Endodermal cell (in vitro differentiated cells): ENCODE measurements at places on chromosomes 12 and 14. TPM values are rescaled to one million over a fixed set of nuclear protein-coding genes. Genes with fewer than 3 reads are reported as not detected.

Gene PLEK2
- total RNA-seq: 1.4 and 1.6 TPM in 2 replicates

Gene KRT72
- not detected in 2 replicates for total RNA-seq

Gene SDR9C7
- total RNA-seq: 0.19 to 0.42 TPM in 2 of 3 replicates, not detected in the other

DNA sequence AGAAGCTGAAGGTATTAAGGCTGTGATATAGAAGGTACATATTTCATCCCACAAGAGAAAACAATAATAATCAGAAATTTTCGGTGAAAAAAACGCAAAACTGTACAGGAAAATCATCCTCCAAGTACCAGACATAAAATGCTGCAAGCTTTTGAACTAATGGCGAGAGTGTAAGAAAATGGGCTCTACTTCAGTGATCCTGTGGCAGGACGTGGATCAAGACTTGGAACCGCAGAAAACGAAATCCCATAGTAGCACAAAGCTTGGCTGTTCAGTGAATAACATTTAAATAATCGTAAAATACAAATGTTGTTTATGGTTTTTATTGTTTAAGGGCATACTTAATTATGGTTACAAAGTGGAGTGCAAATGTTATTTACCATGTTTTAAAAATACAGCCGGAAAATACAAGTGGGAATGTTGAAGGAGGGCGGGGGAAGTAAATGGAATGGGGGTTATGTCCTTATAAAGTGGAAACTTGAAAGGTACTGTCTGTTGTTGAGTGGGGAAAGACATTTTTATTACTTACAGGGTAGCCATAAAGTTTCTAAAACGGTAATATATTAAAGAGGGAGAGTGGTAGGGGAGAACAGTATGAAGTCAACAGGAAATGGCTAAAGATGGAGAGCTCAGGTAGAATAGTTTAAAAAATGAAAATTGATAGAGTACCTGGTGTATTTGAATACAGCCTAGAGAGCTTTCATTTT lies 1.1 kb downstream of the SMIM10L1 start:
- peak overlapping the region; percentile 93 for H3K27ac ChIP-seq
- peaks cover 9% of the 10 kb centered on the region for H3K4me1 ChIP-seq
- peak overlapping the region; percentile 100 for H3K4me3 ChIP-seq
- H3K36me3 ChIP-seq: peaks cover 20% of the 10 kb centered on the region
- DNase-seq: no peak

- no peaks in the 10 kb centered on the region for H3K4me1 ChIP-seq
- H3K27me3 ChIP-seq: no peaks in the 10 kb centered on the region
- no peak overlapping the region for H3K4me3 ChIP-seq
Measured at GRCh38 chr12:76400136-76400535, 51.9 kb upstream of the BBS10 start.

- no peaks in the 10 kb centered on the region for H3K36me3 ChIP-seq
- no peak for DNase-seq
- H3K27me3 ChIP-seq: no peaks in the 10 kb centered on the region
- H3K27ac ChIP-seq: no peak overlapping the region
Measured at GRCh38 chr14:65361920-65362319, 50.6 kb upstream of the FUT8 start.

GRCh38 chr12:55742719-55743405 lies at the start of gene GDF11:
Gene GDF11 (plus strand): TSS chr12:55743122. CDS start chr12:55743317, 195 bp downstream.
- no peaks in the 10 kb centered on the region for H3K27me3 ChIP-seq
- H3K27ac ChIP-seq: peak within 1 kb of the TSS; percentile 94
- peak within 1 kb of the TSS; percentile 96 for H3K4me3 ChIP-seq
- H3K4me1 ChIP-seq: peaks cover 5% of the 10 kb centered on the region

- H3K4me3 ChIP-seq: peak overlapping the region; percentile 93
- peaks cover 5% of the 10 kb centered on the region for H3K4me1 ChIP-seq
- DNase-seq: peak; percentile 81
- H3K27me3 ChIP-seq: peaks cover 4% of the 10 kb centered on the region
Measured at GRCh38 chr12:71440763-71441748, 1.5 kb downstream of the LGR5 start.

GRCh38 chr12:30830751-30831150 lies 76.0 kb upstream of the CAPRIN2 start:
- peak; percentile 34 for DNase-seq
- no peak overlapping the region for H3K27ac ChIP-seq
- no peaks in the 10 kb centered on the region for H3K4me1 ChIP-seq
- H3K27me3 ChIP-seq: no peaks in the 10 kb centered on the region
- H3K4me3 ChIP-seq: no peak overlapping the region
- no peaks in the 10 kb centered on the region for H3K36me3 ChIP-seq

- no peak overlapping the region for H3K27ac ChIP-seq
- H3K27me3 ChIP-seq: no peaks in the 10 kb centered on the region
- no peaks in the 10 kb centered on the region for H3K36me3 ChIP-seq
- DNase-seq: no peak
- no peak overlapping the region for H3K4me3 ChIP-seq
Measured at GRCh38 chr12:124175704-124176103, 119.2 kb upstream of the RFLNA start.

DNA sequence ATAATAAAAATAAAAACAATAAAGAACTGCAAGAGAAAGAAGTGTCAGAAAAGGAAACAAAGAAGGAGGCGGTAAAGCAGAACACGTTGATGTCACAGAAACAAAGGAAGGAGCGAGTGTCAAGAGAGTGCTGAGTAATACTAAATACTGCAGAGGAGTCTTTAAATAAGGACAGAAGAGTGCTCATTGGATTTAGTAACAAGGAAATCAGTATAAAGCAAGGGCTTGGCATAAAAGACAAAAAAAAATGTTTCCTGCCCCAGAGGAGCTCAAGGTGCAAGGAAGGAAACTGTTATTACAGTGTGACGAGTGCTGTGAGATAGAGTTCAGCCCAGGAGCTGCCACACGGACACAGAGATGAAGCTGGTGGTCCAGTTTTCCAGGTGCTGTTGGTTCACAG lies 8.4 kb upstream of the TUBA1A start:
- H3K27ac ChIP-seq: peak overlapping the region; percentile 6
- H3K36me3 ChIP-seq: no peaks in the 10 kb centered on the region
- H3K4me3 ChIP-seq: no peak overlapping the region
- peaks cover 6% of the 10 kb centered on the region for H3K4me1 ChIP-seq
- H3K27me3 ChIP-seq: no peaks in the 10 kb centered on the region

GRCh38 chr12:58583529-58583928 lies 336.8 kb downstream of the LRIG3 start:
- H3K36me3 ChIP-seq: no peaks in the 10 kb centered on the region
- DNase-seq: no peak
- no peaks in the 10 kb centered on the region for H3K27me3 ChIP-seq
- H3K4me1 ChIP-seq: no peaks in the 10 kb centered on the region
- H3K4me3 ChIP-seq: no peak overlapping the region
- no peak overlapping the region for H3K27ac ChIP-seq

- no peaks in the 10 kb centered on the region for H3K4me1 ChIP-seq
- no peak for DNase-seq
- H3K27ac ChIP-seq: no peak overlapping the region
- H3K27me3 ChIP-seq: no peaks in the 10 kb centered on the region
Measured at GRCh38 chr12:72264548-72265175, 7.5 kb upstream of the TRHDE start.

GRCh38 chr14:90060312-90060964 lies 1.4 kb upstream of the KCNK13 start:
- H3K27me3 ChIP-seq: peaks cover 77% of the 10 kb centered on the region
- no peaks in the 10 kb centered on the region for H3K36me3 ChIP-seq
- H3K4me1 ChIP-seq: no peaks in the 10 kb centered on the region
- H3K4me3 ChIP-seq: peak overlapping the region; percentile 74
